ENCODE measurements at places on chromosomes 3 and 15.

DNA sequence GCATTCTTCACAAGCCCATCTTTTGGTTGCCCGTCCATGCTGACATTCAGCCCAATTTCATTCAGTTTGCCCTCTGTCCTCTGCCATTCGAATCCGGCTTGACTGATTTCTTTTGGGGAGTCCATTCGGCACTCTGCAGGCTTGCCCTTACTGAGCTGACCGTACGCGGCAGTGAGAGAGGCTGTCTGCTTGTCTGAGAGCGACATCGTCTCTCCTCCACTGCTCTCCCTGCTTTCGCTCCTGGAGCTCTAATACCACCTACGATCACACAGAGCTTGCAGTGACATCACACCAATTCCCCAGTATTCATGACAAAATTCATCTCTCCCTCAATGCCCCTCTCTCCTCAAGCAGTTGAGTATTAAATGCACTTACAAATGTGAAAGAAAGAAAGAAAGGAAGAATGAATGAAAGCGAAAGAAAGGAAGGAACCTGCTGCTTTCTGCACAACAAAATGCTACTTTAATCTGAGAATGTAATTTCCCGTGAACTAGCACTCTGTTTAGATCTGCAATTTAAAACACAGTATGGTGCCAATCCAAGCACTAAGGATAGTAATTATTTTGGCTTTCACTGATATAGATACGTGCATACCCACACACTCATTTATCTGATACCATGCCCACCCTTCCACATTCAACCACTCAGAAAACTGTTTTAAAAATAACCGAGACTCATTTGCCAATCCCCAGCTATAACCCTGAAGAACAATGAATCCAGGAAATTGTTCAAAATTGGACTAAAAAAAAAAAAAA, 89.5 kb downstream of the DHX30 start:
- DNase-seq = no peak

- no peak for DNase-seq
Measured at GRCh38 chr3:159950156-159950898, 38.3 kb upstream of the IL12A start.

GRCh38 chr3:105764378-105765307, 104.2 kb downstream of the CBLB start:
- no peak for DNase-seq

- no peak for DNase-seq
Measured at GRCh38 chr3:85800676-85801075, 841.9 kb downstream of the CADM2 start.

GRCh38 chr3:81406318-81406717, 355.1 kb downstream of the GBE1 start:
- DNase-seq = no peak

GRCh38 chr3:185561374-185561943, 9.1 kb upstream of the LIPH start:
- DNase-seq = no peak

DNA sequence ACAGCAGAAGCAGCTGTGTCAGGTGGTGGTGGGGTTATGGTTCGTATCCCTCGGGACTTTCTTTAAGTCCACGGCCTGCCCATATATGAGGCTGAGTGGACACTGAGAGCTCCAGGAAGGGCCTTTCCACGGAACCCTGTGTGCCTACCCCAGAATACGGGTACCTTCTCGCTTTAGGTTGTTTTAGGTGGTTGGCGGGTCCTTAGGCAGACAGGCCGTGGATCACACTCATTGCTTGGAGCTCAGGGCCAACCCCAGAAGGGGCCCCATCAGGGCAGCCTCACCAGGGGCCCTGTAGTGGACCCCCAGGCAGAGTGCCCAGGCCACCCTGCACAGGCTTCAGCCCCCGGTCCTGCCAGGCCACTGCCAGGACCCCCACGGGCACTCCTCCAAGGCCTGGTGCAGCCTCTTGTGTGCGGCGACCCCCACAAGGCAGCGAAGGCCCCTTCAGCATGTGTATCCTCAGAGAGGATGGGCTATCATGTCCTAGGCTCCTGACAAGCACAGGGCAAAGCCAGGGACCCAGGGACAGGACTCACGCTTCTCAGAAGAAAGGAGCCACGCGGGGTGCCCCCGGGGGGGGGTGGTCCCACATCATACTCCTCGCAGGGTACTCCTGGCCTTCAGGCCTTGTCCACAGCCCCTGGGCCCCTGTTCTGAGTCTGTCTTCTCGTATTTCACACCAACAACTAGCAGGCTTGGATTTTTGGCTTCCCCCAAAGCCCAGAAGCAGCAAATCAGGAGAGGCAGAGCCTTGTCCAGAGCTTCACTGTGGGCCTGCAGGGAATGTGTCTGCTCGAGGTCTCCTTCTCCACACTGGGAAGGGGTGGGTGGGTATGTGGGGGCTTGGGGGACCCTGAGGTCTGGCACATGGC, 93.4 kb downstream of the LRRK1 start:
- no peak for DNase-seq
